ENCODE measurements at places on chromosomes 3 and 15. TPM values are rescaled to one million over a fixed set of nuclear protein-coding genes. Genes with fewer than 3 reads are reported as not detected.

GRCh38 chr3:98814817-98815420, 51.8 kb downstream of the ST3GAL6 start:
- no peak for DNase-seq

DNA sequence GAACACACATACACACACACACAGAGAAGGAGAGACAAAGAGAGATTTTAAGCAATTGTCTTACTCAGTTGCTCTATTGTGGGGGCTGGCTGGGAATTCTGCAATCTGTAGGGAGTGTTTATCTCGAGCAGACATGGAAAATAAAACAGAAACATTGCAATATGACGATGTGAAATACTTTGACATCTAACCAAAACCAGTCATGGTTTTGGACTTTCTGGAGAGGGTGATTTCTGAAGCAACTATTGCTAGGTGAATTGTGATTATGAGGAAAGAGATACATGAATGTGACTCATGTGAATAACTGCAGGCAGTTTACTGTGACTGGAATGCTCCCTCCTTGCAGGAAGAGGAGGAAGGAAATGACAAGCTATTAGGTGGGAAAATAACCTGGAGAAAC, 12.3 kb upstream of the PHLDB2 start:
- no peak for DNase-seq

The SLC9C1 gene
- total RNA-seq: 0.15 TPM

DNA sequence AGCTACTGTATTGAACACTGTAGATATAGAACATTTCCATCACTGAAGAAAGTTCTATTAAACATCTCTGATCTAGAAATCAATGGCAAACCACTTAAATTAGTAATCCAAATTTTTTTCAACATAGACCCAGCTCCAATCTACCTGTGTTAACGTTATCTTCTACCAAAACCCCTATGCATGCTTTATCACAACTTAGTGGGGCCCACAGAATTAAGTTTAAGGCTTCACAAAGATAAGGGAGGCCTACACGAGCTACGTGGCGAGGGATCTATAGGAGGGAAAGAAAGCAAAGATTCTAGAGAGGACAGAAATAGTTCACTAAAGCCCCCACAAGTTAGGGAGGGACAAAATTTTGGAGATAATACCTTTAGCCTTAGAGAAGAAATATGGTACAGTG, 116.1 kb downstream of the TFDP2 start:
- DNase-seq: no peak

GRCh38 chr3:119924111-119925094, 142.5 kb downstream of the NR1I2 start:
- no peak for DNase-seq

- no peak for DNase-seq
Measured at GRCh38 chr3:195249057-195249770, 21.7 kb downstream of the XXYLT1 start.

GRCh38 chr3:2516762-2517441, 418.2 kb downstream of the CNTN4 start:
- no peak for DNase-seq

The GNAT1 gene
- not detected for total RNA-seq

The PIERCE2 gene
- total RNA-seq: 5.8 TPM

The CHCHD6 gene
- total RNA-seq: 13.2 TPM

- DNase-seq: peak; percentile 43
Measured at GRCh38 chr3:27089068-27089467, 280.1 kb downstream of the NEK10 start.

DNA sequence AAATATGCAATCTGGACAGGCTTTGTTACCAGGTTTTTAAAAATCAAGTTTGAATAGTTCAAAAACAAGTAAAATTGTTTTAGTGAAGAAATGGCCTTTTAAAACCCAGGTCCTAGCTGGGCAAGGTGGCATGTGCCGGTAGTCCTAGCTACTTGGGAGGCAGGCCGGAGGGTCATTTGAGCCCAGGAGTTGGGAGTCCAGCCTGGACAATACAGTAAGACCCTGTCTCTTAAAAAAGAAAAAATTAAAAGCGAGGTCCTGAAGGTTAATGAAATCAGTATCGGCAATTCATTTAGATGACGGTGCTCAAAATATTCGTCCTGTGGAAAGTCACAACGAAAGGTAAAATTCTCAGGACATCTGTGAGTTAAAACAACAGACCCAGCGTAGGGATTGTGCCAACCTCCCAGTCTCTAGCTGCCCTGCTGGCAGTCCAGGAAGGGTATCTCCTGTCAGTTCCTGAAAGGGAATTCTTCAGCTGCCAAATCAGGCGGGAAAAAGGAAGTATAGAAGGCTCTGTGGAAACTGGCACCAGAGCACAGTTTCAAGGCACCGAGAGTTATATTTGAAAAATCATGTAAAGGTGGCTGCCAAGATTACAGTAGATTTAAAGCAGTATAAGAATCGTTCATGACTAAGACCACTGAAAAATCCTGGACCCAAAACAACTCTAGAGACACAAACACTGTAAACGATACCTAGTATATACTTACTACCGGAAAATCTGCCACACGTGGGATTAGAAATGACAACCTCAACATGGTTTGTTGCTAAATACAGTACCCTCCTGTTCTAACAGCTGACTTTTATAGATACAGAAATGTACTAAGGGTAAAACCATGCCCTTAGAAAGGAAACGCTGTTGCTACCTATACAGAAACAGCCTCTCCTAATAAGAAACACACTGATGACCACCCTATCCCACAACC, 1.2 kb upstream of the ABHD17C start:
- DNase-seq: no peak

GRCh38 chr3:155846119-155846518, 8.1 kb downstream of the SLC33A1 start:
- DNase-seq: no peak

The EPHA6 gene
- 0.22 TPM for total RNA-seq

The PLIN1 gene
- total RNA-seq: 1.2 TPM

- no peak for DNase-seq
Measured at GRCh38 chr3:189593581-189593980, 37.6 kb upstream of the TP63 start.

GRCh38 chr3:23776352-23776891, 29.3 kb upstream of the UBE2E1 start:
- no peak for DNase-seq

The CCR1 gene
- 6.0 TPM for total RNA-seq

DNA sequence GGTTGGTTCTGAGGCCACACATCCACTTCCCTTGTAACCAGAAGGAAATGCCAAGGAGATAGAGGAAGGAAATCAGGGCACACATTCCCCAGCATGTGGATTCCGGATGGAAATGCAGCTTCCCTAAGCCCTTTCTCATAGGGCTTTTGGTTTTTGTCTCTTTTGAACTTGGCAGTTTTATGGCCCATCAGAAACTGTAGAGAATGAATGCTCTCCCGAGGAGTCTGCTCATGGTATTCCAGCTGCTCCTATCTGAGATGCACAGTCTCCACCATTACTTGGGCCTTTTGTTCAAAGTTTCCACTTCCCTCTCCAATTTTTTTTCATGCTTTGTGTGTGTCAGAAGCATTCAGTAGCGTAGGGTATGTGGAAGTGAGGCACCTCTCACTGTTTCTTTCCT, 21.2 kb downstream of the XYLB start:
- no peak for DNase-seq

The WNT5A gene
- total RNA-seq: 3.9 TPM

The SLC28A1 gene
- total RNA-seq: 0.80 TPM

The SLC38A3 gene
- 0.40 TPM for total RNA-seq

The SENP7 gene
- 5.6 TPM for total RNA-seq

DNA sequence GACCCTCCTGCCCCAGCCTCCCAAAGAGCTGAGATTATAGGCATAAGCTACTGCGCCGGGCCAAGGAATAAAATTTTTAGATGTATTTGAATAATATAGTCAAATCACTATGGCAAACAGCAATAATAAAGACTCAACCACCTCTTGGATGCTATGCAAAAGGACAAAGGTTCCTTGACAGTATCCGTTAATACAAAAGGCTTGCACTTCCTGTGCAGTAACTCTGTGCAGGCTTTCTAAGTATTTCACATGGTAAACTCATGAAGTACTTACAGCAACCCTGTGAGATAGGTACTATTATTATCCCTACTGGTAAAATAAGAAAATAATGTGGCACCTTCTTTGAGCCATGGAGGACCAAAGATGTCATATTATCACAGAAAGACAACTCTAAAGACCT, 86.8 kb downstream of the SHQ1 start:
- DNase-seq: no peak
